NCI-H526 treated with DMSO at 0.1 percent for 48 hours (cell line): ENCODE measurements at places on chromosomes 1 and 21.
A peak's percentile ranks its signal among the peaks of the same experiment; 100 is the strongest.

DNA sequence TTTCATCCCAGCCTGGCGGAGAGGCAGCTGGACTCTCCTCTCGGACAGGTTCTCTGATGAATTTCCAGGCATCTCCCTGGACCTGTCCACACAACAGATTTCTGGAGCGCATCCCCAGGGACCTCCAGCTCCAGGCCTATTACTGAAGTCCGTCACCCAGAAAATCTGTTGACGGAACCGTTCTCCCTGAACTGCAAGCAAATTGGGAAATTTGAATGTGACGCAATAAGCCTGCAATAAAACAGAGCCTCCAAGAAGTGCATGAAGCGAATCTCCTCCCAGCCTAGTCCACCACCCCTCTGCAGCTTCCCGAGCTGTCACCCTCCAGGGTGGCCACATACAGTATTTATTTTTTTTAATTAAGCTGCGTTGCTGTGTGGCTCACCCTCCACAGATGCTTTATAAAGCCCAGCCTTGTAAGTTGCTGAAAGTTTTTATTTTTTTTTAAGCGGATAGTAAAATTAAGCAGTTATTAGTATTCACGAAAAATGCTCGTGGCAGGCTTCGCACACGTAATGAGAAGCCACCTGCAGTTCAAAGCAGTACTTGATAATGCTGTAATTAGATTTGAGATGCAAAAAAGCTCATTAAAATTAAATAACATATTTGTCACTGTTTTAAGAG lies 173.3 kb downstream of the CAMTA1 start:
- DNase-seq, result peak; percentile 76

- DNase-seq, result no peak
These were observed 40.4 kb downstream of the TENT5C start for GRCh38 chr1:117646007-117646811.

- no peak for DNase-seq
These were observed 68.5 kb downstream of the CRB1 start for GRCh38 chr1:197336571-197336970.

GRCh38 chr1:180360333-180361075 lies 130.4 kb downstream of the LHX4 start:
- no peak for DNase-seq

DNA sequence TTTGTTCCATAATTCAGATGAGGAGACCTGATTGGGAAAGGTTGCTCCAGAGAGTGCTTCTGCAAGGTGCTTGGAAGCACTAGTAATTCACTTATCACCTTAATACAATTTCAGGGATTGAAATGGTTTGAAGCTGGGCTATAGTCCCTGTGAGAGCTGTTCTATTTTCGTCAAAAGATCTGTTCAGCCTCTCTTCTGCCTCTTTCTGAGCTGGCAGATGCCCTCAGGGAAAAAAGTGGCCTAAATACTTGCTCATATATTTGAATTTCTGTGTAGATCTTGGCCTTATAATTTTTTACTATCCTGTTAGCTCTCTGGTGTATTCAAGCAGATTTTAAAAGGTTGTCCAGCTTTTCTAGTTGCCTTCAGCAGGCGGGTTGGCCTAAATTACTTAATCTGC lies 22.3 kb downstream of the C1orf146 start:
- no peak for DNase-seq

DNA sequence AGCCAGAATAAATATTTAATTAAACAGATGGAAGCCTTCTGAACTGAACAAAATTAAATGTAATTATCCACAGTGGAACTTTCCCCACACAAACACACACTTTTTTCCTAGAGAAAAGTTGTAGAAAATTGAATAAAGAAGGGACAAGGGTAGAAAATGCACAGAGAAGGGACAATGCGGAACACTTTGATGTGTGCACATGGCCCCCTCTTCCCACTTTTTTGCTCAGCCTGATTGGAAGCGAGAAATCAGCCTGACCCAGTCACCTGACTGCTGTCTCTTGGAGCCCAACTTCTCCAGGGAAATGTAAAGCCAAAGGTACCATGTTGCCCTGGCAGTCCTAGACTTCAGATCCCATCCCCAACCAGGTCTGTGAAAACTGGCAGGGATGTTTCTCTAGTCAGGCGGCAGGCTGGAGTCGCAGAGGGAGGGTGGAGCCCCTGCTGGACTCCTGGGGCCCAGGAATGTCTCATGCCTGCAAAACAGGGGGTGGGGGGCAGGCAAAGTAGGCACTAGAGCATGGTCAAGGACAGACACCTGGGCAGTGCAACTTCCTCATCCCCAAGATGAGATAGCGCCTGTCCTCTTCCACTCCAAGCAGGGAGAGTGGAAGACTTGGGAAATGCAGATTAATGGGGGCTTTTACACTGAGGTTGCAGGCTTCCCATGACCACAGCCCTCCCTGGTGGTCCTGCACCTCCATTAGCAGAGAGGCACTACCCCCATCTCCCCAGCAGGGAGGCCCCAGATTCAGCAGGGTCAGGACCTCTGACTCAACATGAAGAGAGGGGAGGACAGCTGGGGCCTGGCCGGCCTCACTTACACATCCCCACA lies 2.8 kb downstream of the CERS2 start:
- no peak for DNase-seq

DNA sequence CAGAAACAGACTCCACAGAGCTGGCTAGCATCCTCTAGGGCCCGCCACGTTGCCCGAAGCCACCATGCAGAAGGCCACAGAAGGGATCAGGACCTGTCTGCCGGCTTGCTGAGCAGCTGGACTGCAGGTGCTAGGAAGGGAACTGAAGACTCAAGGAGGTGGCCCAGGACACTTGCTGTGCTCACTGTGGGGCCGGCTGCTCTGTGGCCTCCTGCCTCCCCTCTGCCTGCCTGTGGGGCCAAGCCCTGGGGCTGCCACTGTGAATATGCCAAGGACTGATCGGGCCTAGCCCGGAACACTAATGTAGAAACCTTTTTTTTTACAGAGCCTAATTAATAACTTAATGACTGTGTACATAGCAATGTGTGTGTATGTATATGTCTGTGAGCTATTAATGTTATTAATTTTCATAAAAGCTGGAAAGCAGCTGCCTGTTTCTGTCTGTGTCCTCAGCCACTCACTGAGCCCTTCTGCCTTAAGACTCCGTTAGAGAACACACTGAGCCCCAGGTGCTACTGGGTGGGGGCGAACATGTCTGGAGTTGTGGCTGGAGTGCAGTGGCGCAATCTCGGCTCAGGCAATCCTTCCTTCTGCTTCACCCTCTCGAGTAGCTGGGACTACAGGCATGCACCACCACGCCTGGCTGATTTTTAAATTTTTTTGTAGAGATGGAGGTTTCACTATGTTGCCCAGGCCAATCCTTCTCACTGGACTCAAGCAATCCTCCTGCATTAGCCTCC lies 14.8 kb downstream of the MFSD2A start:
- DNase-seq, result no peak

DNA sequence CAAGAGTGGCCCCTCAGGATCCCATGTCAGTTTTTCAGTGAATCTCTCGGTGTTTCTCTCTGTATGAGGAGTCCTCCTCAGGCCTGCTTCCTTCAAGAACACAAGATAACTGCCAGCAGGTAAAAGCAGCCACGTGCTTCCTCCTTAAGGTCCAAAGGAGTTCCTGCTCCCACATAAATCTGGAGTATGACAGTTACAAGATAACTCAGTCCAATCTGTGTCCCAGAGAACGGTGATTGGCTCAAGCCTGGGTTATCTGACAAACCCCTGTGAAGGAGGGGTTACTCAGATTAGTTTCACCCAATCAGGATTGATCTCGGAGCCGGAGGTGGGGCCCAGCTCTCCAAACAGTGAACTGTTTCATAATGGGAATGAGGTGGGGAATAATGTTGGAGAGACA lies 5.8 kb upstream of the ANKRD13C start:
- no peak for DNase-seq
